ENCODE measurements at places on chromosomes 1 and 21.

- no peak for DNase-seq
These were observed 402.7 kb downstream of the LTN1 start for GRCh38 chr21:28590026-28590425.

DNA sequence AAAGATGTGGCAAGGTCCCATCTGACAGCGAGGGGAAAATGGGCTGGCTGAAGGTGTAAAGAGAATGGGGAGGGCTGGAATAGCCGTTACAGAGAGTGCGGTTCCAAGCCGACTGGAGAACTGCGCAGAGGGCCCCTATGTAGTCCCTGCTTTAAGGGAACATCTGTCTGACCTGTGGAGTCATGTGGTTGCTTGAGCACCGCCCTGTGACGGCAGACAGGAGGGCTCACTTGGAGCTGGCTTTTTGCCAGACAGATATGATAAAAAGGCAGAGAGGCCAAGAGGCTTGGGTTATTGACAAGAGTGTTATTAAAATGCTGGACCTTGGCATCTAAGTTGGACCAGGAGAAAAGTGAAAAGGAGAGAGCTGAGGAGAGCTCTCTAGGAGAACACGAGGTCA is 5.9 kb upstream of the PTPRF start:
- no peak for DNase-seq

DNA sequence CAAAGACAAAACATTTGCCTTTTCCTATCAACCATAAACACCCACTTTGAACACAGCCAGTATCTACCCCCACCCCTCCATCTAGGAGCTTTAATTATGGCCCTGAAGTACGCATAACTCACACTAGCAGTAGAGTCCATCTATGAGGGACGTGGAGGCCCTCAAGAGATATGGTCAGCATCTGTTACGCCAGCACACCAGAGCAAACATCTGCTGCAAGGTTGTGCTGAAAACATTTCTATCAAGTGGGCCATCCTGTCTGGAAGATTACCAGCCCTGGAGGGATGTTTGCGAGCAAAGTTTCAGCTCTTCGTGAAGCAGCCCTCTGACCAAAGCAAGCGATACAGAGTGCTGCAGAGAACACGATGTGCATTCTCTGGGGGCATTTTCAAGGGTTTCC is 74.6 kb downstream of the SLC45A1 start:
- DNase-seq, result no peak

DNA sequence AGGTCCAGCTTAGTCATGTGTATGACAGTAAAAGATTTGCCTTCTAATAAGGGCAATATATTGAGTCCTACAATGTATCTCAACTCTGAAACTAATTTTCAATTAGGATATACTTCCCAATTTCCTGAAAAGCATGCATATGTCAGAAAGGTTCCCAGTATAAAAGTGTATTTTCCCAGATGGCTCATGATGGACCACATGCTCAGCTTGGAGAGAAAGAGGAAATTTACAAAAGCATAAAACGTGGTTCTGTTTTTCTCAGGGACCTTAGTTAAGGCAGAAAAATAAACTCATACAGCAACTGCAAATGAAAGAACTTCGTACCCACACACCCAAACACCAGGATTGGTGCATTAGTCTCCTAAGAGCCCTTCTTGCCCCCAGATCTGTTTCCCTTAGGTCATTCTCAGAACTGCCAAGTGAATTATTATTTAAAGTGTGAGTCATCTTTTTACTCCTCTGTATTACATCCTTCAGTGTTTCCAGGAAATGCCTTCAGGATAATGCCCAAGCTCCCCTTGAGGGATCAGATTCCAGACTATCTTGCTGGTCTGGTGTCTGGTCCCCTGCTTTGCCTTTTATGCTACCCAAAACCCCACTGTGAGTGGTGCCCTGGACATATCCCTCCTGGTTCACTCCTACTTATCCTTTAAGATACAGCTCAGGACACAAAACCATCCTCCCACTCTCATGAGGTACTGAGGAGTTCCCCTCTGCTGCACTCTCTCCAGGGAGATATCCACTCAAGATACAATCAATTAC is 57.4 kb downstream of the SSX2IP start:
- DNase-seq, result no peak

DNA sequence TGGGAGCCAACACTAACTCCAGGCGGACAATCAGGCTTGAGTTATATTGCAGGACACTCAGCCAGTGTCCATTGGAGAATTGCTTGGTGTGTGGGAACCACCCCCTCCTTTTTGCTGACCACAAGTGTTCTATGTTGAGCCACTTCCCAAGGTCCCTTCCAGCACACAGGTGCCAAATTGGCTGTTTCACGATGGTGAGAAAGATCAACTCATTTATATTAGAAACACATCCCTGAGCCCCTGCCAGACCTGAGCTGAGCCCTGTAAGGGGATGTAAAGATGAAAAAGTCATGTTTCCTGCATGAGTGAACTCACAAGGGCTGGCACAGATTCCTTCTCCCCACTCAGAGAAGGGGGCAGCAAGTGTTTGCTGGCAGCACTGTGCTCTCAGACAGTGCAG is 96.5 kb downstream of the KCNN3 start:
- DNase-seq, result no peak

GRCh38 chr1:53572065-53572814 is 113.0 kb downstream of the DMRTB1 start:
- no peak for DNase-seq

- DNase-seq, result no peak
These were observed 650 bp downstream of the VANGL1 start for GRCh38 chr1:115642168-115643072.

- no peak for DNase-seq
These were observed 56.6 kb downstream of the ATP1B1 start for GRCh38 chr1:169163059-169163458.

DNA sequence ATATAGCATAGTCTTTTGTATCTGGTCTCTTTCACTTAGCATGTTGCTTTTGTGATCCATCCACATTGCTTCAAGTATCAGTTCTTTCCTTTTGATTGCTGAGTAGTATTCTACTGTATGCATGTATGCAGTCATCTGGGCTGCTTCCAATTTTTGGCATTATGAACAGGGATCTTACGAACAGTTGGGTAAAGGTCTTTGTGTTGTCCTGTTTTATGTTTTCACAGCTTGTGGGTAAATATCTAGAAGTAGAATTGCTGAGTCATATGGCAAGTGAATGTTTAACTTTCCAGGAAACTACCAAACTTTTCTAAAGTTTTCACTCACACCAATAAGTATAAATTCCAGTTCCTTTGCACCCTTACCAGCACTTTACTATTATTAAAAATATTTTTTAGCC is 60.9 kb downstream of the LHX4 start:
- DNase-seq, result no peak

- no peak for DNase-seq
These were observed 59.5 kb downstream of the CNIH3 start for GRCh38 chr1:224675590-224675989.

DNA sequence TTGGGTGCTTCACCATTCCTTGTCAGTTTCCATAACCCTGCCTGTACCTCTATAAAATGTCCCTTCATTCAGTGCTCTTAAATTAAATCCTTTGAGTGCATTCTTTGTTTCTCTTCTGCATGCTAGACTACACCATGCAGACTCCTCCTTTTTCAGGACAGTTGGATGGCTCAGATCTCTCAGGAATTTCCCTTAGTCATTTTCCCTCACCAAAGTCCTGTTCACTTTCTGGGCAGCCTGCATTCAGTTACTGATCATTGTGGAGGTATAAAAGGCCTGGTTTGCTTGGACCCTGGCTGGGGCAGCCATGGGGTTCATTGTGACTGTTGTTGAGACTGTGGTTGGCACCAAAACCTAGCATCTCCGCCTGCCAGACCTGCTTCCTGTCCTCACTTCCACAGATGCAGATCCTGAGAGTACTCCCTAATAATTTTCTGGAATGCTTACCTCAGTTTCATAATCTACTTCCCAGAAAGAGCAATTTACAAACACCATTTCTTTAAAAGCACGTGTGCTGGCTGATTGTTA is 88.4 kb downstream of the PDE4B start:
- DNase-seq, result no peak

DNA sequence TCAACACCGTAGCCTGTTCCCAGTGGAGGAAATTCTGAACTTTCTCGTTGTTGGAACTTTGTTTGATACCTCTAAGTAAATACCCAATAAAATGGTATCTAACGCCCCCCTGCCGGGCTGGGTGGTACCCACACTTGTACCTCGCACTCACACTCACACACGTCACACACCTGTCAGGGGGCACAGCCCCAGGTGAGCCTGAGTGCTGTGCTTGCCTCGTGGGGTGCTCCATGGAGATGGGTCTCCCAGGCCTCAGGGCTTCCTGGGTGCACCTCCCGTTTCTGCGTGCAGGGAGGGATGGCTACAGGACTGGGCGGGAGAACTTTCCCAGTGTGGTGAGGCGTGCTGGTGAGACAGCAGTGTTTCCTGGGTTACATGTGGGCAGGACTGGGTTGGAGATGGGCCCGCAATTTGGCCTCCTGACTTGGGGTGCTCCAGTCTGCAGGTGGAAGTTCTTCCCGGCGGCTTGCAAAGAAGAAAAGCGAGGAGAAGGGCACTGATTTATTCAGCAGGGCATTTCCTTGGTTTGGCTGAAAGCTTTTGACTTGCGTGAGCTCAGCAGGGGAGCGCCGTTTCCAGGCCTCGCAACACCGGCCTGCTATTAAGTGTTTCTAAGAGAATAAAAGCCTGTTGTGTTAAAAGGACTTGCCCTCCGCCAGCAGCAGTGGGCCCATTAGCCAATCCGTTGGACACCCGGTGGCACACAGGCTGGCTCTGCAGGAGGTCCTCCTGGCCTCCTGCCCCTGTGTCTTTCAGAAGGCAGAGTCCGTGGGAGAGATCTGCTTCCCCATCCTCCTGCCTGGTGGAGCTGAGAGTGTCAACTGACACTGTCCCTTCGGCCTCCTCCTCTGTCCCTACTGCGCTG is 79.7 kb downstream of the KIF26B start:
- DNase-seq, result no peak

DNA sequence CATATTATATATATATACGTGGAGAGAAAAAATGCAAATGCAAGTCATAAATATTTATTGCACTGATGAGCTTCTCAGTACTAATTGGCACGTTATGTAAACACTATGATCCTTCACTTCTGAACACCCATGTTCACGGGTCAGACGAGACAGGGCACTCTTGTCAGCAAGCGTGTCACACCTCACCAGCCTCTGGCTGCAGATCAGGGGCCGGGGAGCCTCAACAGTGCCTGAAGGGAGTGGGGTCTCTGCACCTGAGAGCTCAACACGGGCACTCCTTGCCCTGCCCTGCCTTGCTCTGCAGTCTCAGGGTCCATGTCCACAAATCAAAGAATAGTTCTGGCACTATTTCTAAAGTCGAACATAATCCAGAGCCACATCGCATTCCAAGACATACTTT is 409 bp upstream of the HIVEP3 start:
- DNase-seq, result no peak

- no peak for DNase-seq
These were observed 129.4 kb downstream of the ZC3H11B start for GRCh38 chr1:219483530-219483929.

DNA sequence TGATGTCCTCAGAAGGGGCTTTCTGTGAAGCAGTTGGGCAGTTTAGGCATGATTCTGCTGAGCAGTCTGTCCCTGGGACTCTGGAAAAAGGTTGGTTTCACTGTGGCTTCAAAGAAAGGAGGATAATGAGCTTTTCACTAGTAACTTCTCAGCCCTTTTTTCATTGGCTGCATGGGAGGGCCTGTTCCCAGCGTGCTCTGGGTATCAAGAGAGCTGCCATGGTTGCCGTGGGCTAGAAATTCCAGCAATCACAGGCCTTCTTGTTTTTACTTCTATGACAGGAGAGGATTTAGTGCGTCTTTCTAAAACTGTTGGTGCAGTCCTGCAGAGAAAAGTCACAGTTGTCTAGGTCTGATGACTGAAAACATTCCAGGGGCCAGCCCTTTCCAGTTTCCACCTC is 7.2 kb downstream of the SZRD1 start:
- no peak for DNase-seq

Data from SIG-M5 (cell line).